HCT116 (cell line): ENCODE measurements at places on chromosomes 12 and 14.

- peaks cover 8% of the 10 kb centered on the region for H3K4me1 ChIP-seq
- peak overlapping the region; percentile 90 for H3K4me3 ChIP-seq
- DNase-seq = no peak
- no peaks in the 10 kb centered on the region for H3K36me3 ChIP-seq
These were observed 554 bp upstream of the ATF7 start for GRCh38 chr12:53626702-53627169.

GRCh38 chr14:33777681-33778080 lies 173.2 kb downstream of the EGLN3 start:
- no peaks in the 10 kb centered on the region for H3K36me3 ChIP-seq
- H3K27ac ChIP-seq = no peak overlapping the region
- peaks cover 45% of the 10 kb centered on the region for H3K27me3 ChIP-seq
- H3K4me3 ChIP-seq = no peak overlapping the region

- H3K27ac ChIP-seq = peak overlapping the region; percentile 47
- peaks cover 5% of the 10 kb centered on the region; the same call in 1 of the 2 replicates for H3K4me1 ChIP-seq
- DNase-seq = peak; percentile 67
- no peaks in the 10 kb centered on the region for H3K27me3 ChIP-seq
These were observed 21.3 kb upstream of the OASL start for GRCh38 chr12:121060149-121061001.

DNA sequence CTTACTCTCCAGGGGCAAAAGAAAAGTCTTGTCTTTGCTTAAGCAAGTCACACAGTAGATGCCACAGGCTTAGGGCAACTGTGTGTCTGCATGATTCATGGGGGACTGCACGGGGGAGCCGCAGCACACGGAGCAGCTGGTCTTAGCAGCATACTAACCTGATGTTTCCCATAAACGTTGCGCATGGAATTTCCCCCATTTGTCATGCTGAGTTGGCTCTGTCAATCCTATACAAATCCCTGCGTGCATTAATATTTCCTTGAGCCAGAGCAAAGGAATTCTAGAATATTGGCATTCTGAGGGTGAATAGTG lies 71.2 kb downstream of the SAMD4A start:
- no peaks in the 10 kb centered on the region for H3K27me3 ChIP-seq
- H3K4me1 ChIP-seq = peaks cover 7% of the 10 kb centered on the region
- H3K27ac ChIP-seq = no peak overlapping the region

- H3K4me3 ChIP-seq = no peak overlapping the region
- no peaks in the 10 kb centered on the region for H3K4me1 ChIP-seq
- H3K27me3 ChIP-seq = no peaks in the 10 kb centered on the region
- no peaks in the 10 kb centered on the region for H3K36me3 ChIP-seq
- DNase-seq = no peak
These were observed 6.8 kb downstream of the ZFHX2 start for GRCh38 chr14:23544511-23545447.

DNA sequence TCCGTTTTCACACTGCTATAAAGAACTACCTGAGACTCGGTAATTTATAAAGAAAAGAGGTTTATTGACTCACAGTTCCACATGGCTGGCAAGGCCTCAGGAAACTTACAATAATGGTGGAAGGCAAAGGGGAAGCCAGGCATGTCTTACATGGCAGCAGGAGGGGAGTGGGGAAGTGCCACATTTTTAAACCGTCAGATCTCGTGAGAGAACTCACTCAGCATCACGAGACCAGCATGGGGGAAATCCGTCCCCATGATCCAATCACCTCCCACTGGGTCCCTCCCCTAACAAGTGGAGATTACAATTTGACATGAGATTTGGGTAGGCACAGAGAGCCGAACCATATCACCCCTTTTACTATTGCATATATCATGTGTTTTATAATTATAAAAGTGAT lies 2.0 kb upstream of the PIGH start:
- no peak for DNase-seq
- no peak overlapping the region for H3K27ac ChIP-seq
- H3K36me3 ChIP-seq = no peaks in the 10 kb centered on the region
- 0 out of 2 replicates have a peak, but pooled peaks cover 3% of the 10 kb centered on the region for H3K4me1 ChIP-seq
- no peaks in the 10 kb centered on the region for H3K27me3 ChIP-seq
- H3K4me3 ChIP-seq = no peak overlapping the region

GRCh38 chr14:85122690-85123089 lies 407.3 kb upstream of the FLRT2 start:
- no peaks in the 10 kb centered on the region for H3K27me3 ChIP-seq
- DNase-seq = no peak
- no peaks in the 10 kb centered on the region for H3K36me3 ChIP-seq
- no peak overlapping the region for H3K4me3 ChIP-seq

GRCh38 chr12:121190523-121191031 lies 19.4 kb upstream of the P2RX4 start:
- no peak overlapping the region for H3K27ac ChIP-seq
- no peaks in the 10 kb centered on the region for H3K36me3 ChIP-seq
- H3K27me3 ChIP-seq = no peaks in the 10 kb centered on the region
- no peaks in the 10 kb centered on the region for H3K4me1 ChIP-seq
- DNase-seq = no peak

DNA sequence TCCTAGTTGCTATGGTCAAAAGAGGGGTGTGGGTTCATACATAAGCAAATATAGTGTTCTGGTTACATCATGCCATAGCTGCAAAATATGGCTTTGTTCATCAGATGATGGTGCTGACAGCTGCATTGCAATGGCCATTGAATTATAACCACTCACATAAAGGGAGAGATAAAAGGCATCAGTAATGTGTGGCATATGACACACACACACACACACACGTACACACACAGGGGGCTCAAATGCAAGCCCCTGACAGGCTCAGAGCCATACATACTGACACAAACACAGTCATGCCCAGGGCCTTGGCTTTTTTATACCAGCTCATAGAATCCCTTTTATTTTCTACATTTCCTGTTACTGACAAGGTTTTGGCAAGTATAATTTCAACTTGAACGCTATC lies 698.9 kb downstream of the BCL11B start:
- no peak for DNase-seq
- H3K27ac ChIP-seq = no peak overlapping the region
- no peaks in the 10 kb centered on the region for H3K36me3 ChIP-seq
- no peaks in the 10 kb centered on the region for H3K4me1 ChIP-seq

DNA sequence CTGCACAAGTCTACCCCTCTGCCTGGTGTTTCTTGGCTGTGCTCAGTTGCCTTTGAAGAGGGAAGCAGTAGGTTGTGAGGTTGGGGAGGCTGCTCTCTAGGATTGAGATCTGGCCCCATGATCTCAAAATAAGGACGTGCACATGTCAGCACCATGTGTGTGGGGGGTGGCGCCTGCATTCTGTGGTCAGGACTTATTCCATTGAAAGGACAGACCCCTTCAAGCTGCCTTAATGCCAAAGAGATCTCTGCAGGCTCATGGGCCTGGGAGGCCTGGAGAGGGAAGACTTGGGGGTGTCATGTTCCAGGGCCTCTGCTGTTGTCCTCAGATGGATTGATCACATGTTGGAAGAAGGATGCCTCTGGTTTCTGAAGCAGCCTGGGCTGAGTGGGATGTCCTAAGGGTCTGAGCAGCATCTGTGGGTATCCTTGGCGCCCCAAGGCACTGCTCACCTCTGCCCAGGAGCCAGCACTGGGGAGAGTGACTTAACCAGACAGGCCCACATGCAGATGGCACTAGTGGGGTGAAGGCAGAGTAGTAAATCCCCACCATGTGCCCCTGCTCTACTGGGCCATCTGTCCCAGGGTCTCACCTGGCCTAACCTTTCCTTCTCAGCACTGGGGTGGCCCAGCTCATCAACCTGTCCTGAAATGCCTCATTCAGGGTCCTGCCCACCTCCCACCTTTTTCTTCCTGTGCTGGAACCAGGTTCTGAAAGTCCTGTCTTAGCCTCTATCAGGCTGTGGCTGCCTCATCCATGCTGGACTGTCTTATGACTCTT lies 118.9 kb downstream of the ADGRD1 start:
- no peaks in the 10 kb centered on the region for H3K36me3 ChIP-seq
- H3K27me3 ChIP-seq = no peaks in the 10 kb centered on the region
- no peak overlapping the region for H3K4me3 ChIP-seq
- no peaks in the 10 kb centered on the region; the same call in 1 of the 2 replicates for H3K4me1 ChIP-seq
- no peak overlapping the region for H3K27ac ChIP-seq

GRCh38 chr12:51216642-51217041 lies 1.2 kb downstream of the POU6F1 start:
- H3K4me1 ChIP-seq = peaks cover 24% of the 10 kb centered on the region
- H3K27me3 ChIP-seq = no peaks in the 10 kb centered on the region
- no peak for DNase-seq

- H3K27ac ChIP-seq = no peak overlapping the region
- no peaks in the 10 kb centered on the region for H3K4me1 ChIP-seq
- H3K36me3 ChIP-seq = no peaks in the 10 kb centered on the region
- DNase-seq = no peak
- no peaks in the 10 kb centered on the region for H3K27me3 ChIP-seq
These were observed 23.8 kb upstream of the PPP1CC start for GRCh38 chr12:110766311-110767154.

- no peaks in the 10 kb centered on the region for H3K36me3 ChIP-seq
- no peaks in the 10 kb centered on the region for H3K27me3 ChIP-seq
- H3K4me3 ChIP-seq = no peak overlapping the region
These were observed 158.5 kb downstream of the CALM1 start for GRCh38 chr14:90555126-90556011.

- H3K36me3 ChIP-seq = no peaks in the 10 kb centered on the region
- H3K4me1 ChIP-seq = peaks cover 20% of the 10 kb centered on the region
- no peak overlapping the region; the same call in 1 of the 2 replicates for H3K4me3 ChIP-seq
These were observed 140.4 kb downstream of the SLC35F4 start for GRCh38 chr14:57725399-57726077.

DNA sequence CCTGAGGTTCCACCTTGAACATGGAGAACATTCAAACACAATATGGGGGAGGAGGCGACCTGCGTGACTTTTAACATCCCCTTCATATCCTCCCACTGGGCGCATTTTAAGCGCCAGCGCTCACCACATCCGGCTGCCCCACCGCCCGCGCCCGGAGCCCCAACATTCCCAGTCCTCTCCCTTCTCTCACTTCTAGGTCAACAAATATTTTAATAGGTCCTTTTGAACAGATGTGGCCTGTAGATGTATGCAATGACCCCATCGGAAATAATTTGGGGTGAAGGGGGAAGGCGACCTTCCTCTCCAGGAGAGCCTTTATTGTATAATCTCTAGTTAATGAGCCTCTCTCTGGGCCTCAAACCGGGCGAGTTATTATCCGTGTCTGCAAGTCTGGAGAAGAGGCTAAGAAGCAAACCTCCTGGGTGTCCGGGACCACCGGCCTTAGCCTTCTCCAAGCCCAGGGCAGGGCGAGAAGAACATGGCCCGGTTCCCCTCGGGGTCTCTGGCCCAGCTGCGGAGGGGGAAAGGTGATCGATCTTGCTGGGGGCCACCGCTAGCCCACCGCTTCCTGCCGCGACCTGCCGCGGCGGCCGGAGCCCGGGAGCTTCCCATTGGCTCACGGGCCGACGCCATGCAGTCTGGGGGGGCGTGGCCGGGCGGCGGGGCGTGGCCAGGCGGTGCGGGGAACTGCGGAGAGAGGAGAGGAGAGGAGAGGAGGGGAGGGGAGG lies 83.2 kb upstream of the HMGA2 start:
- DNase-seq = no peak
- no peaks in the 10 kb centered on the region for H3K4me1 ChIP-seq
- no peak overlapping the region for H3K4me3 ChIP-seq
- no peaks in the 10 kb centered on the region for H3K36me3 ChIP-seq
- H3K27ac ChIP-seq = no peak overlapping the region

DNA sequence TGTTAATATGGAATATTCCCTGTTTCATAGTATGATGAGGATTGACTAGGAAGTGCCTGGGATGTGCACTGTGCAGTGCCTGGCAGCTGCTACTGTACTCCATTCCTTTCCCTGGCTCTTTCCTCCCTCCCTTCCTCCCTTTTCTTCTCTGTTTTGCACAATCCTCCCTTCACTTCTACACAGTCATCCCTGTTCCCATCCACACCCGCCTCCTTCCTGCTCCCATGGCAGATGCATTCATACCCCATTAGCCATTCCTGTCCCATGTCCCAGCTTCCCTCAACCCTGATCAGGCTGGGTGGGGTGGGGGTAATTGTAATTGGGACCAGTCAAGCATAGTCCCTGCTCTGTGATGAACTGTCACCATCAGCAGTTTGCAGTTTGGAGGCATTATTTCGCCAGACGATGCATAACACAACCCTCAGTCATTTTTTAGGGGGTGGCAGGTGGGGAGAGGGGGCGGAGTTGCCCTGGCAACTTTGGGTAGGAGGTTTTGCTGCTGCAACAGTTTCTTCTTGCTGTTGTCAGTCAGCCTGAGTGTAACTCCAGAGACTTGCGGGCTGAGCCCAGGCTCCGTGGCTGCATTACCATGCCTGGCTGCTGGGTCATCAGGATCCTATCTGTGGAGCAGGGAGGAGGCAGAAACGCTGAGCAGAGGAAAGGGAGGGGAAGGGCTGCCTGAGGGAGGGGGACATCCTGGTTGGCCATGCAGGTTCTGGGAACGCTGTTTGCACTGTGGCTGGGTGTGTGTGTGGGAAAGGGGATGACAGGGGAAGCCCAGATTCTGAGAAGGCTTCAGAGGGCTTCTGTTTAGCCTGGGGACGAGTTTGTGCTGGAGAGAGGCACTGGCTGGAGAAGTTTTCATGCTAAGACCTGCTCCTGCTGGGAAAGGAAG lies 4.1 kb upstream of the KRT84 start:
- peaks cover 20% of the 10 kb centered on the region; the same call in 1 of the 2 replicates for H3K4me1 ChIP-seq
- H3K4me3 ChIP-seq = no peak overlapping the region
- DNase-seq = no peak
- no peak overlapping the region for H3K27ac ChIP-seq
- no peaks in the 10 kb centered on the region for H3K27me3 ChIP-seq

DNA sequence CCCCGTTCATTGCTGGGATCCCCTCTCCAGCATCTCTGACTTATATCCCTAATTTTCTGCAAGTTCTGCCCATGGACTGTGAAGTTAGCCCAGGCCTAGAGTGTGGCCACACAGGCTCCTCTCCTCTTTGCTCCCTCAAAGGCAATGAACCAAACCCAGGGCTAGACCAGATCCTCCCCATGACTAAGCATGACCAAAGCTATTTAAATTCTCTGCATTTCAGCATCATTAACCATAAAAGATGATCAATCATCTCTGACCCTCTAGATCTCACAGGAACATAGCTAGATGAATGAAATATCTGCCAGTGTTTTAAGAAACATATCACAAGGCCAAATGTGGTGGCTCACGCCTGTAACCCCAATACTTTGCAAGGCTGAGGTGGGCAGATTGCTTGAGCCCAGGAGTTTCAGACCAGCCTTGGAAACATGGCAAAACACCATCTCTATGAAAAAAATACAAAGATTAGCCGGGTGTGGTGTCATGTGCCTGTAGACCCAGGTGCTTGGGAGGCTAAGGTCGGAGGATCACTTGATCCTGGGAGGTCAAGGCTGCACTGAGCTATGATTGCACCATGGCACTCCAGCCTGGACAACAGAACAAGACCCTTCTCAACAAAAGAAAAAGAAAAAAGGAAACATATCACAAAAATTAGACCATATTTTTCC lies 2.2 kb upstream of the KRT3 start:
- no peak overlapping the region for H3K27ac ChIP-seq
- H3K4me1 ChIP-seq = peaks cover 8% of the 10 kb centered on the region; the same call in 1 of the 2 replicates
- no peaks in the 10 kb centered on the region for H3K27me3 ChIP-seq
- no peak for DNase-seq
- H3K4me3 ChIP-seq = no peak overlapping the region
